ENCODE measurements at places on chromosomes 7 and 10.

- DNase-seq: peak; percentile 36
Observed at GRCh38 chr7:13742811-13743210, 246.7 kb downstream of the ETV1 start.

DNA sequence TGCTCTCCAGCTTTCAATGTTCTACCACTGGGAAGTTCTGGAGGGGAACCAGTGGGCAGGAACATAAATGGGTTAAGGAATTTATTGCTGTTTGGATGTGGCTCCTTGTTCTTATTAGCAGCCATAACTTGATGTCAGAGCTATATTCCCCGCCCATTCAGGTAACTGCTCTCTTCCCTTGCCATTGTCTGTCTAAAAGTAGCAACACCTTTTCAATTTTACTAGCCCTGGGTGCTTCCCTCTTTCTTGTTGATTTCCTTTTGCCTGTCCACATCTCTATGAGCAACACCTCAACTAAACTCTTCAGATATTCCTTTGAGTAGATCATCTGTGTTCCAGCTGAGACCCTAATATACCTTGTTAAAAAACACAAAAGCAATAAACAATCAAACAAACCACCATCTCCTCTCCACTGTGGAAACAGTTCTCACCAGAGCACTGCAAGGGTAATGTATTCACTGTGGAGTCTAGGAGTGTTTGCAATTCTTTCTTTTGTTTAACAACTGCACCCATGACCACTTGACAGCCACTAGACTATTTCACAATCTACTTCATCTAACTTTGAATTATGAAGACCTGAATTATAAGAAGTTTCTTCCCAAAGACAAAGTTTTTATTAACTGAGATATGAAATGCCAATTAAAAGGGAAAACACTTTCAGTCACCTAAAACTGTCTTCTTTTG, 436.7 kb downstream of the IPMK start:
- DNase-seq: no peak

- no peak for DNase-seq
Observed at GRCh38 chr10:61438141-61438988, 14.8 kb downstream of the TMEM26 start.

- peak; percentile 74 for DNase-seq
Observed at GRCh38 chr10:32379318-32379949, 32.5 kb upstream of the EPC1 start.

DNA sequence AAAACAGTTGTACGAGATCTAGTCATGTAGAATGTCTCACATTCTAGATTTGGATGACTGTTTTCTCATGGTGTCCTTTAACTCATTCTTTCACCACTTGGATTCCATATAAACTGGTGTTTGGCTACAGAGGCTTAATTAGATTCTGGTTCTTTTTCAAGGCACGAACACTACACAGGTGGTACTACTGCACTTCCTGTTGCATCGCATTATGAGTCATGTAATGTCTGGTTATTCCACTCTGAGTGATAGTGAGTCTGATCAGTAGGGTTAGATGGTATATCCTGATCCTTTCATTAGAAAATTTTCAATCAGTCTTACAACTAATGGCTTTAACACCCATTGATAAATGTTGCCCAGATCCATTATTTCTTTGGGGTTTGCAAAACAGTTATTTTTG, 11.2 kb upstream of the AKAP9 start:
- peak; percentile 49 for DNase-seq

GRCh38 chr7:117809958-117810357, 63.3 kb downstream of the CTTNBP2 start:
- DNase-seq: peak; percentile 38

GRCh38 chr7:74023092-74023536, 4.9 kb upstream of the ELN start:
- DNase-seq: peak; percentile 39

GRCh38 chr10:451021-451471, 238.4 kb downstream of the DIP2C start:
- DNase-seq: peak; percentile 17

GRCh38 chr7:117772421-117772820, 100.8 kb downstream of the CTTNBP2 start:
- peak; percentile 60 for DNase-seq

DNA sequence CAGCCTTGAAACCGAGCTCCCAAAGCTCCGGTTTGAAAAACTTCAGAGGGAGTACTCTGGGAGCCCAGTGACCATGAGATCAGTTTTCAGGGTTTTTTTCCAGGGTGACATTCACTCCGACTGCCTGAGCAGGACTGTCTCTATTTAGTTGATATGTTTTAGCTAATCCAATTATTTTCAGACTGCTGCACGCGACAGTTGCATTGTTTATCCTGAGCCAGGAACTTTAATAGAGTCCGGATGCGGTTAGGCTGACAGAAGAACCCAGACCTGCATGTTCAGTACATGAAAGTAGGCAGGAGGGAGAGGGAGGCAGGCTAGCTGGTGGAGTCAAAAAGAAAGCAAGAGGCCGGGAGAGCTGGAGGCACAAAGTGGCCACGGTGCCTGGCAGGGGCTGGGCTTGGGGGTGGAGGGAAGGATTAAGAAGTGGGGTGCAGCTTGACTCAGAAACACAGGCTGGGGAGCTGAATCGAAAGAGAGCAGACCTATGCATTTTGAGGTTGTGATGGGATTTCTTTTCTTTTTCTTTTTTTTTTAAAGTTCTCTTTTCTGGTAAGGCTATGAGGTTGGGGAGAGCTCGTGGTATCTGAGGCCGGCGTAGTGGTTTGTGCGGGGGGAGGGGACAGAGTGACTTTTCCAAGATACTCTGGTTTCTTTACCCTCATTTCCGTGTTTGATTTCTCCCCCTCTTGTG, 5.7 kb downstream of the GATA3 start:
- peak; percentile 36 for DNase-seq

DNA sequence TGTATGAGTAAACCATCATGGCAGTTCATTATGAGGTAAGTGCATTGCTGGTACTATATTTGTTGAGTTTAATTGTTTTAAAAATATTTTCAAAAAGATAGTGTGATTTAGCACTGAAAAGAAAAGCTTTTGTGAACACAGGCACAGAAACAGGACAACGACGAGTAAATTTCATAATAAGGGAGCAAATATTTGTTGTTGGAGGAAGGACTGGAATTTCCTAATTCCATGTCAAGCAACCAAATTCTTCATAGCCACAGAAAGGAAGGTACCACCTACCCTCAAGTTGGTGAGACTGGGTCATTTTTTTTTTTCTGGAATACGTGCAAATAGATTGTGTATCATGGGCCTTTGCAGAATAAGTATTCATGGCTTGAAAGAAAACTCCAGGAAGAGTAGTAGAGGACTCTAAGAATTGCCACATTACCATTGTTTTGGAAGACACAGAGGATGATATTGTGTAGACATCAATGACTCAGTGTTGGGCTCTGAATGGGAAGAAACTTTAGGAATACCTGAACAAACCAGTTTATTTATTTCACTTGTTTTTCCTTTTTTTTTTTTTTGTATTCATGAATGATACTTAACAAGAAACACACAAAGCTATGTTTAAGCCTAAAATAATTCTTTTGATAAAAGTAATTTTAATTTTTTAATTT, 7.8 kb downstream of the UBE2D4 start:
- no peak for DNase-seq

DNA sequence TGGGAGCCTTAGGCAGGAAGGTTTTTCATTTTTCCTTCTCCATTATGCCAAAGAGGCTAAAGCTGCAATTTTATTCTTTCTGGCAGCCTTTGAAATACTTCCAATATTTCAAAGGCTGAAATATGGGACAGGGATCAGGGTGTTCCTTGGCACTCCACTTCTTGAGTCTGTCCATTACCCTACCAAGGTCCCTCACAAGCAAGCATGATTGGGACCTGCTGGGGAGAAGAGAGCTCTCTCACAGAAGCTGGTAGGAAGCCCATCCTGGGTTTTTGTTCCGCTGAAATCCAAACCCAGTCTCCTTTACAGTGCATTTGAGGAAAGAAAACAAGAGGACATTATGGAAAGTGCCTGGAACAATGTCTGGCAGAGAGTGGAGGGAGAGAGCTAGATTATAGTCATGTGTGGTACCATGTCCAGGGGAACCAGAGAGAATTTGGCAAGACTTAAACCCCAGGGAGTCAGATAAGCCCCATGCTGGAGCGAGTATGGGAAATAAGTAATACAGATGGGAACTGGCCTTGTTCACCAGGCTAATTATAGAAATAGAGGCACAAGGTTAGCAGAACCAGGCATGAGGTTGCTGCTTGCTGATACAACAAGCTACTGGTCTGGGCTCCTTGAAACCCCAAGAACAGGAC, 104.7 kb downstream of the LSM5 start:
- no peak for DNase-seq

DNA sequence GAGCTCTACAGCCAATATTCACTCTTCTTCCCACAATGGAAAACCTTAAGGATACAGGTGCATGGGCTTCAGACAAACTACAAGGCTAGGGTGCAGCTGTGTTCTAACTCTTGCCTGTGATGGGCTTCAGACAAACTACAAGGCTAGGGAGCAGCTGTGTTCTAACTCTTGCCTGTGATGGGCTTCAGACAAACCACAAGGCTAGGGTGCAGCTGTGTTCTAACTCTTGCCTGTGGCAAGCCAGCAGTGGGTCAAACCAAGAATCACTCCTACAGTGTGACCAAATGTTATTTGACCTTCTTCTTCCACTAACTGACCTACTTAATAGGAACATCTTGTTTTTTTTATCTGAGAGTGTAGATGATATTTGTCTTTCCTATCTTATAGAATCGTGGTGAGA, 7.4 kb downstream of the SORCS1 start:
- DNase-seq: no peak

GRCh38 chr10:87827681-87828080, 9.7 kb upstream of the ATAD1 start:
- DNase-seq: no peak

GRCh38 chr10:3354174-3354900, 181.8 kb upstream of the PITRM1 start:
- DNase-seq: no peak

- no peak for DNase-seq
Observed at GRCh38 chr7:122306320-122307227, 2.0 kb upstream of the FEZF1 start.

GRCh38 chr10:110372656-110373055, 67.9 kb upstream of the SMNDC1 start:
- DNase-seq: peak; percentile 80

DNA sequence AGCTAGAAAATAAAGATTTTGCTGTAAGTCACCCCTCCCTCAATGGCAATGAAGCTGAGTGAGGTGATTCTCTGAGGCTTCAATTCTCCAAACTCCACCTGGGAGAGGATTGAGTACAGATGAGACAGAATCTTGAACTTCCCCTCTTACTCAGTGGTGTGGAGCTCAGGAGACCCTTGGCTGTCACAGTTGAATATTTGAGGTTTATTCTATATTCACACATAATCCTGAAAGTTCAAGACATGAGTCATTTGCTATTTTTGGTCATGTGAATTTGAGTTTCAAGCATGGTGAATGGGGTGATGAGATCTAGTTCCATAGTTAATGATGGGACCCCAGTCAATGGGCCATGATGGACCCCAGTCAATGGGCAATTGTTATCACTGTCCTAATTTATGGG, 13.9 kb upstream of the TECTB start:
- DNase-seq: no peak

DNA sequence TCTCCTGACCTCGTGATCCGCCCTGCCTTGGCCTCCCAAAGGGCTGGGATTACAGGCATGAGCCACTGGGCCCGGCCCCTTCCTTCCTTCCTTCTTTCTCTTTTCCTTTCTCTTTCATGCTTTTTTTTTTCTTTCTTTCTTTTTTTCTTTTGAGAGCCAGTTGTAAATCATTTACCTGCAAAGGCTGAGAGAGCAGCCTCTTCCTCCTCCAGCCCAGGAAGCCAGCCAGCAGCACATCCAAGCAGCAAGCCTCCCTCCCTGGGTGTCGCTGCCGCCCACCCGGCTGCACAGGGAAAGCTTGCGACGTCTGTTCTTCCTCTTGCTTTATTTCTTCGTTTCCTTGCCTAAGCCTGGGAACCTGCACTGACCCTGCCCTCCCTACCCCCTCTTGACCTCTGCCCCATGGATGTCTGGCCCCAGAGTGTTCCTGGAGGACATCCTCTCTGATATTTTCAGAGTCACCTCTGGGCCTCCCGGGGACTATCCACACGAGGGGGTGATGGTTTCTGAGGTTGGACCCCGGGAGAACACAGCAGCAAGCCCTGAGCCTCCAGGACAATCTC, 62.8 kb upstream of the MYL10 start:
- DNase-seq: peak; percentile 84

- DNase-seq: no peak
Observed at GRCh38 chr10:74967911-74968666, 141.7 kb downstream of the KAT6B start.

DNA sequence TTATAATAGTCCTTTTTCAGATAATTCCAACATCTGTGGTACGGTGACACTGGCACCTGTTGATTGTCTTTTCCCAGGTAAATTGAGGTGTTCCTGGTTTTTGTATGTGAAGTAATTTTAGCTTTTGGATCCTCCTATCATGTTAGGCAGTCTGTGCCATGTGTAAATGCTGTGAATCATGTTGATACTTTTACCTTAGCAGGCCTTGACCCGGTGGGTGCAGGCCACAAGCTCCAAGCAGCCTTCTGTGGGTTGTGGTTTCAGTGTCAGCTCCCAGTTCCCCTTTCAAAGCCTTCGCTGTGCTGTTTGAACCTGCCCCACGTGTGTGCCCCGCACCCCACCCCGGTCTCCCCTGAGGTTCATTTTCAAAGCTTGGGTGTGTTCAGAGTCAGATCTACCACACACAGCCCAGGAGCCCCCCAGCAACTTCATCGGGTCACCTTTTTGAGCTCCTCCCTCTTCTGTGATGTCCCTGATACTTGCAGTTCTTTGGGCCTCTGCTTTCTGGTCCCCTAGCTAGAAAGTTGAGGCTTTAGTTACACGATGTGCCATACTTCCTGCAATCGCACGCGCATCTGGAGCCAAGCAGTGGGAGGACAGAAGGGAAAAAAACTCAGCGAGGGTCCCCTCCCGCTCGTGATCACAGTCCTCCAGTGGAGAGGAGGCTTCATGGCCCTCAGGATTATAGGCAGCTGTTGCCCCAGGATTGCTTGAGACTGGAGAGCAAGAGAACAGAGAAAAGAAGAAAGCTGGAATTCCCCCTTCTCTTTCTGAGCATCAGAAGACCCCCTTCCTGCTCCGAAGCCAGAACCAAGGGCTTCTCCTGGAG, 8.7 kb upstream of the BHLHA15 start:
- DNase-seq: no peak

DNA sequence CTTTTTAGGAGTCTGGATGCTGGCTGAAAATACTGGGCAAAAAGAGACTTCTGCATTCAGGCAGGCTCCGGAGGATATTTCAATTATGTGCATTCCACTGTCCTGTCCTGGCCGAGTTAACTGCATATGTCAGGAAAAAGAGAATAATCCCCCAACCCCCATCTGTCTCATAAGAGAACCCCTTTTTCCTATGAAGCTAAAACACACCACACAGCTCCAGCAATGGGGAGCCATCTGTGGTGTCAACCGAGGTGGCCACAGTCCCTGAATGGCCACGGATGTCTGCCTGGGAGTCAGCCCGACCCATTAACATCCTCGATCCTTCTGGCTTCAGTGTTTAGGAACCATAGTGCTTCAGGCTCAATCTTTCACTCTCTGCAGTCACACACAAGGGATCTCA, 70.4 kb downstream of the RSU1 start:
- DNase-seq: no peak

- no peak for DNase-seq
Observed at GRCh38 chr7:17342756-17343155, 44.3 kb downstream of the AHR start.
